Smooth muscle cell of the brain vasculature (primary cell): ENCODE measurements at places on chromosomes 12 and 14.

- DNase-seq = no peak
These were observed 191.0 kb upstream of the FLRT2 start for GRCh38 chr14:85338895-85339294.

GRCh38 chr12:107983756-107984472 is 145.2 kb upstream of the WSCD2 start:
- no peak for DNase-seq

DNA sequence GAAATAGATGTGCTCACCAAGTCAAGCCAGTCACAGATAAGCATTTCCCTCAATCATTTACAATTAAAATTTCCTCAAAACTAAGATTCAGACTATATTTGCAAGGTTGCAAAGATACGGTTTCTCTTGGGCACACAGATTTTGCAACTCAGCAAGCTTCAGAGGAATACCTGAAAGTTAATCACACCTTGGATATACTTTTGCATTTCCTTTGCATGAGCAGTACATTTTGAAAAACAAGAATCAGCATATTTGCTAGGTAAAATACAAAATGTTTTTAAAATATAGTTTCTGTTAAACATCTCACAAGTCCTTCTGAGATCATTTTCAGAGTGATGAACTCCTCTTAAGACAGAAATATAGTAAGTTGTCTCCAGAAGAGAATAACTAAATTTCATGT is 336.9 kb downstream of the DUSP6 start:
- DNase-seq = no peak

GRCh38 chr14:53845813-53846693 is 110.6 kb downstream of the BMP4 start:
- DNase-seq = no peak

GRCh38 chr14:104393199-104393897 is 186.2 kb upstream of the C14orf180 start:
- DNase-seq = no peak

DNA sequence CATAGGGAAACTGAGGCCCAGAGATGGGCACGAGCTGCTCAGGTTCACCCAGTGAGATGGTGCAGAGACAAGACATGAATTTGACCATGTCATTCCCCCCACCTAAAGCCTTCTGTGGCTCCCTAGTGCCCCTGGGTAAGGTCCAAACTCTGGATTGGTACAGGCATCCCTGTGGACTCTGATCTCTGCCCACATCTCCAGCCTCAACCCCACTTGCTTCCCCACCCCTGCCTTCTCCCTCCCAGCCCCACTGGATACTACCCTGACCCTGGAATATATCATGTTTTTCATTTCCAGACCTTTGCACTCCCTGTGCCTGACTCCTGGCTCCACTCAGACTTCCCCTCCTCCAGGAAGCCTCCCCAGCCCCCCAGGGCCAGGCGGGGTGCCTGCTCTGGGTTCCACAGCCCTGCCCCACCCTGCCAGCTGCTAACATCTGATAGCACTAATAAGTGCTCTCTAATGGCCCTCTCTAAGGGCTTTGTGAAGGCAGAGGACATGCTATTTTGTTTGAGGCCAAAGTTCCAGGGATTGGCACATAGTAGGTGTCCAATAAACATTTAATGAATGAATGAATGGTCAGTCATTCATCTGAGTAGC is 1.1 kb upstream of the SDSL start:
- DNase-seq = no peak

GRCh38 chr14:102071283-102071998 is 15.4 kb downstream of the HSP90AA1 start:
- no peak for DNase-seq

GRCh38 chr14:61037215-61037614 is 56.2 kb downstream of the SLC38A6 start:
- no peak for DNase-seq

GRCh38 chr14:49768301-49769121 is 558 bp downstream of the KLHDC2 start:
- DNase-seq = peak; percentile 7

- DNase-seq = no peak
These were observed at the start of gene TMEM63C for GRCh38 chr14:77181603-77182437. TSS of gene TMEM63C (plus strand) at chr14:77181798. CDS start at chr14:77218814, 37,016 bp downstream.

GRCh38 chr14:54570631-54571415 is 3.9 kb downstream of the SAMD4A start:
- no peak for DNase-seq

- DNase-seq = no peak
These were observed 60.6 kb downstream of the ARL6IP4 start for GRCh38 chr12:123041042-123041531.
